Effector memory CD4-positive, alpha-beta T cell (primary cell): ENCODE measurements at places on chromosomes 12 and 14.

DNA sequence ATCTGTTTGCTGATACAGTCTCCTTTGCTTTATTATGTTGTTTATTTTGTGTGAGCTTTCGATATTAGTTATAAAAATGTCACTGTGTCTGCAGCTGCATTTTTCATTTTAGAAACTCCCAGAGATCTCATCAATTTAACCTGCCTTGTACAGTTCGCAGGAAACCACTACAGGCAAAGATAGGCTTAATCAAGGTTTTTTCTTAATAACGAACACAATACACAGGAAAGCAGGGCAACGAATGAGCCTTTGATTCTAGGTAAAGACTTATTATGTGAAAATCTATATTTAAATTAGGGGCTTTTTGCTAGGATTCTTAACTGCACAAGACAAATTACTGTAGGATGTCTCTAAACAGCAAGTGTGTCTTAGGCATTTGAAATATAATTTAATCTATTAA is 191.9 kb downstream of the RGS6 start:
- DNase-seq, result no peak

GRCh38 chr14:104510216-104510615 is 69.3 kb upstream of the C14orf180 start:
- DNase-seq, result no peak

DNA sequence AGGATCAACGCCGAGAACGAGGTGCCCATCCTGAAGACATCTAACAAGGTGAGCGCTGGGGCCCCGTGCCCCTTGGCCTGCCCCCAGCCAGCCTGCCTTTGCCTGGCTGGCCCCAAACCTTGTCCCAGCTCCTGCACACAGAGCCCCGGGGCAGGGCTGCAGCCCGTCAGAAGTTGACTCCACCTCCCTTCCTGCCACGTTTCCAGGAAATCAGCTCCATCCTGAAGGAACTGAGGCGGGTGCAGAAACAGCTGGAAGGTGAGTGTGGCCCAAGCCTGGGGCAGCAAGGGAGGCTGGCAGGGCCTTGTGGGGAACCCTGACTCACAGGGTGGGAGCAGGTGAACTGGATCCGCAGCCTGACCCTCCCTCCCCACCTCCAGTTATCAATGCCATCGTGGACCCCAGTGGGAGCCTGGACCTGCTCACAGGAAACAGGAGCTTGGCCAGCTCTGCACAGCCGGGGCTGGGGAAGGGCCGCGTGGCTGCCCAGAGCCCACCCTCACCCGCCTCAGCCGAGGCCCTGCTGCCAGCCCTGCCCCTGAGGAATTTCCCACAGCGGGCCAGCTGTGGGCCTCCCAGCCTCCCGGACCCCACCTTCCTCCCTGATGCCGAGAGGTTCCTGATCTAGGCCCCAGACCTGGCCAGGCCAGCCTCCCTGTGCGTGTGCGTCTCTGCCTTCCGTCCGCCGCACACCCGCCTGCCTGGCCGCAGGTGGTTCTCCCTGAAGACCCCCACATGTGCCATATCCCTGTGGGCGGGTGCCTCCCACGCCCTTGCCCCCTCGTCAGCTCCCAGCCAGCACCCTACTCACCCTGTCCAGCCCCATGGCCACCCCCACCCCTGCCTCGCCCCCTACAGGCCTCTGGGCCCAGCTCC is 29.5 kb downstream of the CEP170B start:
- DNase-seq, result no peak

DNA sequence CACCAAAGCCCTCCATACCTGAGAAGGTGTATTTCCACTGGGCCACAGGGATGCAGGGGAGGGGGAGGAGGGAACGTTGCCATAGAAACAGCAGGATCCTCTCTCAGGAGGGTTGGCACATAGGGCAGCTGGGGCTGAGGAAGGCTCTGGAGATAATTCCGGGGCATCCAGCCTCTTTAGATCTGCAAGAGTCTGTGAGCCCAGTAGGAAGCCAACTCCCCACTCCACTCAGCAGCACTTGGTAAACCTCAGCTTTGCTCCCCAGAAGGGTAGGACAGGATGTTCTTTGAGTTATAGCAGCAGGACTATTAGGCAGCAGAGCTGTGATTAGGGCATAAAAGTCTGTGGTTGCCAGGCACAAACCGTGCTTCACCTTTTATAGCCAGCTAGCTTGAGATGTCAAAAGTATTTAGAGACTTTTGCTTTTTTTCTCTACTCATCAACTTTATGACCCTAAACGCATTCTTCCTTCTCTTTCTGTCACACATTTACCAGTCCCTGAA is 7.8 kb upstream of the PLEKHG3 start:
- no peak for DNase-seq

GRCh38 chr12:96590970-96591369 is 101.6 kb downstream of the CFAP54 start:
- DNase-seq, result no peak
